ENCODE measurements at places on chromosomes 2 and 18.
A peak's percentile ranks its signal among the peaks of the same experiment; 100 is the strongest.

DNA sequence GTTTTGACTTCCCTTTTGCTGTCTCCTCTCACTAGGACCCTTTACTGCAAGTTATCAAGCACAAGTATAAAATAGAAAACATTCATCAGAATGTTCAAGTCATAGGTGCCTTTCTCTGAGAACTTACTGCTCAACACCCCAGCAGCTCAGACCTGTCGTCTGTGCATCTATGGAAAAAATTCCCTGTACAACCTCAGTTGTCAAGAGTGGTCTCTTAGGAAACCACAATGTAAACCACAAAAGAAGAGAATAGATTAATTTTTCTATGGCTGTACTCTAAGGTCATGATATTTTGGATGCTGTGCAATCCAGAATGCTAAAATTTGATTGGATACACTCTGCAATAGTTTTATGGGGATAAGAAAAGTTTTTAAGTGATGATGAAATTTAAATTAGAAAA lies 84.1 kb downstream of the RBMS1 start:
- DNase-seq = no peak

- peak; percentile 57 for DNase-seq
Measured at GRCh38 chr18:3319399-3319798, 57.5 kb downstream of the MYL12B start.

DNA sequence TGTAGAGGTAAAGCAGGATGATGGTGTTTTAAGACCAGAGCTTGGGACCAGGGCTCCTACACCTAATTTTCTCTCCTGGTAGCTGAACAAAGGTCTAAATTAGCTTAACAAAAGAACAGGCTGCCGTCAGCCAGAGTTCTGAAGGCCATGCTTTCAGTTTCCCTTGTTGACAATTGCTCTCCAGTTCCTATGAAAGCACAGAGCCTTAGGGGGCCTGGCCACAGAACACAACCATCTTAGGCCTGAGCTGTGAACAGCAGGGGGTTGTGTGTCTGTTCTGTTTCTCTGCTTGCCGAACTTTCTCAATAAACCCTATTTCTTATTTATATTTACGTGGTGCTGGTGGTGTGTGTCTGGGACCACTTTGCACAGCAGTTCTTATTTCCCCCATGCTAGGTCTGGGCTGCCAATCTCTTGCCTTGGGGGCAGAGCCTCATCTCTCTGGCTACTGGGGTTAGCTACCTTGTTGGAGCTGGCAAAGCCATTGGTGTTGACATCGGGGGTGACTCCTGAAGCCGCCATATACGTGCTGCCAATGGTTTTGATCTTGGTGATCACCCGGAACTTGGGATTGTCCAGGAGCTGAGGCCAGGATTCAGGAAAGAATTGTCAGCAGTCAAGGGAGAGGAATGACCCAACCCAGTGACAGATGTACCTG lies 29.0 kb downstream of the CENPO start:
- DNase-seq = no peak

GRCh38 chr2:174670446-174670845 lies 72.8 kb upstream of the WIPF1 start:
- no peak for DNase-seq

DNA sequence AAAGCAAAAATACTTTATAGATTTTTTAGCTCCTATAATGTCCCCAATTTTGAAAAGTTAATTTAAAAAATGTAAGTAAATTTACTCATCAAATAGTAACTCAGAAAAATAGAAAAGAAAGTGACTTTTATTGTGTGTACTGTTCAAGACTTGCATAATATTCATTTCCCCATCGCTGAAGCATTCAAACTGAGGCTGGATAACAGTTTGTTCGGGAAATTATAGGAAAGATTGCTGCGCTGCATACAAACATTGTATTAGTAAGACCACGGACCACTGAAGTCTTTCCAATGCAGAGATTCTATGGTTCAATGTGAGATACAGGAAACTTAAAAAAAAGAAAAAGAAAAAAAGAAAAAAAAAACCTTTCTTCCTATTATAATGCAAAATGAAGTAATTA lies 10.4 kb downstream of the STK17B start:
- no peak for DNase-seq

DNA sequence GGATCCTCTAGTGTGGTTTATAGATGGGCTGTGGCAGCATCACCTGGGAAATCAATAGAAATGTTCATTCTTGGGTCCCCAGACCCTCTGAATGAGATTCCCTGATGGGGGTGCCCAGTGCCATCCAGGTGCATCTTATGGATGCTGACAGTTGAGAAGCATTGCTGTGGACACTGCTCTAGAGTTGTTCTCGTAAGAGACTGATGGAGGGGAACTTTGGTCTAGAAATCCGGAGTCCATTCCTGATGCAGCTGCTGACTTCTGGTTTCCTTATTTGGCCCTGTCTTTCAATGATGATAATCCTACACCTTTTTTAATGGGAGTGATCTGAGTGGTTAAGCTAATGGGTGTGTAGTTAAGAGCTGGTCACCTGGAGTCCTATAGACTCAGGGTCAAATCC lies 28.3 kb upstream of the E2F6 start:
- no peak for DNase-seq

GRCh38 chr18:32321826-32322225 lies 132.0 kb downstream of the MEP1B start:
- no peak for DNase-seq

DNA sequence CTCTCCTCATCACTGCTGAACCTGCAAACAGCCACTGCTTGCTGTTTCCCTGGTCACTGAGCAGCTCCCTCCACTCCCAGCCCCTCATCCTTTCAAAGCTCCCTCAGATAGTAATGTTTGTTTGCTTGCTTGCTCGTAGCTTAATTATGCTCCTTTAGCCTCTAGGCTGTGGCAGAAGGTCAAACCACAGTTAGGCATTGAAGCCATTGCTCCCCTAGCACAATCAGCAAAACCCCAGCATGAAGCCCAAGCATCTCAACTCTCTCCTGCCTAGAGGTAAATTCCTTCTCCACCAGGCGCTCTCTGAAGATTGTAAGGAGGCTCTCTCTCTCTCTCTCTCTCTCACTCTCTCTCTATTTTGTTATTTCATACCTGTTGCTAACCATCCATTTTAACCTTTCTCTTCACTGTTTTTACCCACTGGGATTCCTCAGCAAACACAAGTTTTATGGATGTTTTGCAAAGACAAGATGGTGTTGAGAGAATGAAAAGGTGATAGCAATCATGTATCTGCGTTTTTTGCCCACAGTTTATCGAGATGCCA lies 135.9 kb upstream of the HNRNPA3 start:
- DNase-seq = no peak

GRCh38 chr2:109609352-109610024 lies 4.3 kb downstream of the SEPTIN10 start:
- peak; percentile 84 for DNase-seq

GRCh38 chr2:12263730-12264129 lies 453.0 kb upstream of the TRIB2 start:
- DNase-seq = no peak

- DNase-seq = peak; percentile 39
Measured at GRCh38 chr2:127219171-127220070, 678 bp downstream of the CYP27C1 start.

DNA sequence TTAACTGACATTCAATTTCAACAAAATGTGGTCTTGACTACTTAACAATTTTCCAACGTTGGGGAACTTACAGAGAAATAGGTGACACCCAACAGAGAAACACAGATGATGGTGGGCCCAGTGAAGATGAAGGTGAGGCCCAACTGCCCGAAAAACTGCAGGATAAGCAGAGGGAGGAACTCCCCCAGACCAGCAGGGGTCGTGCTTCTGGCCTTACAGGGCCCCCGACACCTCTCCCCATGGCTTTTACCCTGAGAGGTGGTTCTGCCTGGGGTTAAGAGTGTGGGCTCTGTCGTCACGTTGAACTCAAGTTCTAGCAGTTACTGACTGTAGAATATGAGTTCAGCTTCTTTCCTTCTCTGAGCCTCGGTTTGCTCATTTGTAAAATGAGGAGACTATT lies 119.5 kb upstream of the SMIM21 start:
- DNase-seq = no peak

GRCh38 chr2:240986787-240987411 lies 11.5 kb upstream of the SNED1 start:
- no peak for DNase-seq

GRCh38 chr2:172919732-172920131 lies 155.9 kb upstream of the MAP3K20 start:
- DNase-seq = no peak

DNA sequence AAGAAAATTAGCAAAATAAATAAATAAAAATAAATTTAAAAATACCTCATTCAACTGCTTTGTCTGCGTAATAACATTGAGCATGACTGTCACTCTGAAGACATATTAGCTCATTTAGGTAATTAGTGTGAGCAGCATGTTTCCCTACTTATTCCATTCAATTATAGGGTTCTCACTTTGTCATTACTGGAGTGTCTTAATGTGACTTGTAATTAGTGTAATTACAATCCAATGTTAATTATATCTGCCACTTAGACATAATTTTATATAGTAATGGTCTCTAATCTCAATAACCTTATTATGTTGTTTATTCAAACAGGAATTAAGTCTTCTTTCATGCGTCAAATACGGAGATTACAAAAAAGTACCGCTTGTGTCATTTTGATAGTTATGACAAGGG lies 893.9 kb upstream of the ACVR2A start:
- DNase-seq = no peak

GRCh38 chr2:151157000-151157735 lies 104.5 kb downstream of the RBM43 start:
- peak; percentile 29 for DNase-seq

DNA sequence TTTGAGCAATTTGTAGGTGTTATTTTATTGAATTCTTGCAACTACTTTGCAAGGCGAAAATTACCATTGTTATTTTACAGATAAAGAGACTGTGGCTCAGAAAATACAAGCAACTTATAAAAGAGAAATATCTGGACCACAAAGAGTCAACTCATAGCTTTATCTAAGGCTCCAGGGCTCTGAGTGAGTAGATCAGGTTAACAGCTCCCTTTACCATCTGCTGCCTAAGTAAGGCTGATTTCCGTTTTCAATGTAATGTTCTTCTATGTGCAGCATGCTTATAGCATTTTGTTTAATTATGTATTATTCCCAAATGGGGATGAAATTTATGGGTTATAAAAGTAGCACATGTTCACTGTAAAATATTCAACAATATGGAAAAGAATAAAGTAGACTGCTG lies 299.1 kb upstream of the TNP1 start:
- DNase-seq = no peak

DNA sequence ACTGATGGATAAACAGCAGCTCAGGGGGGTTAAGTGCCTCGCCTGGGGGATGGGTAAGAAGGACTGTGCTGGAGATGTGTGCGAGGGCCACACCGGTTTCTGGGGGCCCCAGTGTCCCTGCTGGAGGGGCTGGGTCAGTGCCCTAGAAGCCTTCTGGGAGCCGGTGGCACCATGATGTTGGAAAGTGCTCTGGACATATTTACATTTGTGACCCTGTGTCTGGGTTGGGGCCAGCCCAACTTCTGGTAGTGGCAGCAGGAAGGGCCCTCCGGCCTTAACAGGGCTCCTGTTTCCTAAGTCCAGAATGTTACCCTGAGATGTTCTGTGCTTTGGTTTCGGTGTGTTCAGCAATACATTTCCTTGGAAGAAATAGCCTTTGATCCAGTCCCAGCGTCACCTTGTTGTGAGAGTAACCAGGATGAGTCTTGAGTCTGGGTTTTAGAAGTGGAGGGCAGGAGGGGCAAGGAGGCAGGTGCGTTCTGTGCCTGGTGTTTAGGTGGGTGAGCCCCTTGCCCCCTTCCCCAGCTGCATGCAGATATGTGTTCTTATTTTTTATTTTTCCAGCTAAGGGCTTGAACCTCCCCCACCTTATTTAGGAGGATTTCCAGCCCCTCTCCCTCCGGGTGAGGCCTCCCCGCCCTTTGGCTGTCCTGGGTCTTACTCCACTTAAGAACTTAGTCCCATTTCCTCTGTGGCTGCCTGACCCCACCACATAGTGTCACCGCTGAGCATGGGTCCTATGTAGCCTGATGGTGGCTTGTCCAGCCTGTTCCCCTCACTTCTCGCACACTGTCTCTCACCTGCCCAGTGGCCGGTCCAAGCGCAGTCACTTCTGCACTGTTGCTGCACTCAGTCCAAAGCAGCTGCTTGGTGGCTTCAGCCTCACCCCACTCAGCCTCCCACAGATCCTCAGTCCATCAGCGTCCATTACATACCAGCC lies 132.7 kb upstream of the HS6ST1 start:
- no peak for DNase-seq

DNA sequence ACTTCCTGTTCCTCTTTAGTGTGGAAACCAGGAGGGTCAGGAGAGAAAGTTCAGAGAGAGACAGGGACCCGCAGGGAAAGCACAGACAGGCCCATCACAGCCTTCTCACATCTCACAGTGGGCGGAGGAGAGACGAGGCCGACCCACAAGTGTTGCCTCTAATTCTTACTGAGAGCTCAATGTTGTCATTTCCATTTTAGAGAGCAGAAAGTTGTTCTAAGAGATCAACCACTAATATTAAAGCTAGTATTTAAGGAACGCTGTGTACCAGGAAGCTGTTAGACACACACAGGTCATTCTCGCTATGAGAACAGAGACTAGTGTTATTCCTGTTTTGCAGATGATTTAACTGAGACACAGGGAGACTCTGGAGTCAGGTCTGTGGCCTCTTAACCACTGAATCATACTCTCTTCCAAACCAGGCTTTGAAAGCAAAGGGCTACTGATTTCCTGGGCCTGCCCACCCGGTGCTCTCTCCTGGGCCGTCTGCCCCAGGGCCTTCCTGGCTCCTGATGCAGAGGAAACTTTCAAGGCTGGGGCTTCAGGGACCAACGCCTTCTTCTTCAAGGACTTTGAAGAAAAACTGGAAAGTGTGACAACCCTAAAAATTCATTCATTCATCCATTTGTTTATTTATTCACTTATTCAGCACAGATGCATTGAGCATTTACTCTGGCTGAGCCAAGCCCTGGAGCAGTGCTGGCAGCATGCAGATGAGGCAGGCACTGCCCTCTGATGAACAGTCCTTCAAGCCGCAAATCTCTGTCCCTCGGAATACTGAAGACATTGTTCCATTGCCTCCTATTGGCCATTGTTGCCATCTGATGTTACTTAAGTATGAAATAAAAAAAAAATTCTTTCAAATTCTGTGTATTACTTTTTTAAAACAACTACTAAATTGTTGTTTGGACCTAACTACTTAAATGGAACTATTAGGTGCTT lies 37.2 kb upstream of the BIN1 start:
- peak; percentile 82 for DNase-seq

- peak; percentile 82 for DNase-seq
Measured at GRCh38 chr2:233430081-233430480, 75.8 kb downstream of the DGKD start.

- no peak for DNase-seq
Measured at GRCh38 chr2:224565452-224566035, 19.6 kb downstream of the CUL3 start.

Data from ELR (cell line).